NCI-H226 (cell line): ENCODE measurements at places on chromosomes 4 and X.

GRCh38 chr4:118772081-118772766 lies 63.7 kb downstream of the SEC24D start:
- no peak for DNase-seq

DNA sequence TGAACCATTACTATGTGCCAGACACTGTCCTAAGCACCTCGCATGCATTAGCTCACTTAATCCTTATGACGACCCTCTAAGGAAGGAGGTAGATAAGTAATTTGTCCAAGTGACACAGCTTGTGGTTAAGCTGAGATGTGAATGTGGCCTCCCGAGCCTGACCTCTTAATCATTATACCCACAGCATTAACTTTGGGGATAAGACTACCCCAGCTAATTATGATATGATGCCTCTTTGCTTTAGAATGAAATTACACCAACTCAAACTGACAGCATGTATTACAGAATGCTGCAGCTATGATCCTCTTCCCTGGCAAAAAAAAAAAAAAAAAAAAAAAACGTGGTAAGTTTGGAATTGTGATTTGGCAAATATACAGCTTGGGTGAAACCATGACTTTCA lies 53.5 kb downstream of the APBB2 start:
- peak; percentile 61 for DNase-seq

GRCh38 chr4:55157559-55158277 lies 32.3 kb upstream of the KDR start:
- DNase-seq: no peak

GRCh38 chr4:88029556-88029955 lies 22.1 kb downstream of the PKD2 start:
- no peak for DNase-seq

DNA sequence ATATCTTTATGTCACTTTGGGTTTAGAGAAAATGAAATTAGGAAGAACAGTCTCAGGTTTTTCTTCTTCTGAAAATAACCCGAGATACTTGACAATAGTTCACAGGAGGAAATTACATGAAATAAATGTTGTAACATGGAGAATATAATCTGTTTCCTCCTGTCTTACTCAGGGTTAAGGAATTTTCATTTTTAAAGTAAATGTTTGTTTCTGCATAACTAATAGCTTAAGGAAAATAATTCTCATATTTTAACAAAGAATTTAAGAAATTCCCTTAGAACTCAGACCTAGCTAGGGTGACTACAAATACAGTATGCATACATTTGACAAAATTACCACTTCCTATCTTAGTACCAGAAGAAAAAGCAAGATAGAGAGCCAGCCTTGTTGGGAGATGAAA lies 17.2 kb upstream of the SPRY1 start:
- DNase-seq: no peak

DNA sequence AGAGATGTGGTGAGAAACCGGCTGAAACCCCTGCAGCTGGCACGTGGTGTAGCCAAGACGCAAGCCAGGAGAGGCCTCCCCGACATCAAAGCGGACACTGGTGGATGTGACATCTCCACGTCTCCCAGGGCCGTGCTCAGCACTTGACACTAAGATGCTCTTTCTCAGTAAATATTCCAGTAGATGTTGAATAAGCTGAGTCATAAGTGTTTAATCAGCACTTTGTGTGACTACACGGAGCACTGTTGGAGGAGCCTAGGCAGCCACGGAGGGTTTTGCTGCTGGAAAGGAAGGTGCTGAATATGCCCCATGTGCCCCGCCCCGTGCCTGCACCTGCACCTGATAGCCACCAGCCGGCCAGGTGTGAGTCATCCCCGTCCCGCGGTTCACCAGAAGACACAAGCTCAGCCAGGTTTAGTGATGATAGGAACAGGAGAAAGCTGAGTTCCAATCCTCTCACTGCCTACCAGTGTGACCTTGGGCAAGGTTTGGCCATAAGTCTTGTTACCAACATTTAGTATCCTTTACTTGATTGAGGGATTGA lies 29.0 kb upstream of the C4orf50 start:
- DNase-seq: no peak

GRCh38 chr4:94307231-94307871 lies 35.3 kb downstream of the HPGDS start:
- no peak for DNase-seq

DNA sequence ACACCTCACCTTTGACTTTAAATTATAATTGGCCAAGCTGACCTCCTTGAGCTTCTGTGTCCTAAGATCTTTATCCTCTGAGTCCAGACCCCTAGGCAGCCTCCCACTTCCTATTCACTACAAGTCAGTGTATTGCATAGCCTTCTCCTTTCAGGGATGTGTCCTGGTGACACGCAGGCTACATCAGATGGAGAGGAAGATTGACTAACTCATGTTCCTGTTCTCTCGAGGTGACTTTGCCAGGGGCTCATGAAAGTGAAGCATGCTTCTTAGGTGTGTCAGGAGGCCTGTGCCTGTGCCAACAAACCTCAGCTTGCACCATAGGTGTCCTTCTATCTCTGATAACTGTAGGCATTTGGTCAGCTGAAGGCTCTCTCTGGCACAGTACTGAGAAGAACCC lies 195.7 kb upstream of the HS3ST1 start:
- no peak for DNase-seq

GRCh38 chr4:61094854-61095598 lies 105.1 kb upstream of the ADGRL3 start:
- DNase-seq: no peak

GRCh38 chr4:33512397-33512796 lies 2731.9 kb downstream of the ARAP2 start:
- DNase-seq: no peak

DNA sequence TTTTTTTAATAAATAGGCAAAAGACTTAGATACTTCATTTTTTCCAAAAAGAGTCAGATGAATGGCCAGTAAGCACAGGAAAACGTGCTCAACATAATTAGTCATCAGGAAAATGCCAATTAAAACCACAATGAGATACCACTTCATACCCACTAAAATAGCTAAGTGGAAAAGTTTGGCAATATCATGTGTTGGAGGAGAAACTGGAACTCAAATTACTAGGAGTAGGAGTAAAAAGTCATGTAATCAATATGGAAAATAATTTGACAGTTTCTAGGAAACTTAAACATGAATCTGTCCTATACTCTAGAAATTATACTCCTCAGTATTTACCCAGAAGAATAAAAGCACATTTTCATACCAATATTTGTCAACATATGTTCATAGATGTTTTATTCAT lies 449.8 kb downstream of the INPP4B start:
- DNase-seq: no peak

- no peak for DNase-seq
Measured at GRCh38 chr4:182425302-182425701, 182.1 kb downstream of the TENM3 start.

DNA sequence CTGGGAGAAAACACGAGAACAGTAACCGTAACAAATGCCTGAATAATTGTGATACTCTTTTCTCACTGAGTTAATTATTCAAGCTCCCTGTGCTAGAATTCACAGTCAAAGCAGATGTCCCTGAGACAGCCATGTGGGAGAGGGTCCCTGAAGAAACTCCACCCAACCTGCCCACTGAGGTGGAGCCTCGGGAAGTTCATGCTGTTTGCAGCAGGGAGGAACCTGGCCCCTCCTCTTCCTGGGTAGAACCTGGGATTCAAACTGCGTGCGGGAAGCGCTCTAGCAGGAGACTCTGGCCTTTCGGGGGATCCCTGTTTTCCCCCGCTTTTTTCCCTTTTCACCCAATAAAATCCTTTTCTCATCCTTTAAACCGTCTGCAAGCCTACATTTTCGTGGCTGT lies 20.2 kb upstream of the RHOH start:
- no peak for DNase-seq

GRCh38 chrX:22345884-22346283 lies 73.2 kb downstream of the CBLL2 start:
- DNase-seq: peak; percentile 24

DNA sequence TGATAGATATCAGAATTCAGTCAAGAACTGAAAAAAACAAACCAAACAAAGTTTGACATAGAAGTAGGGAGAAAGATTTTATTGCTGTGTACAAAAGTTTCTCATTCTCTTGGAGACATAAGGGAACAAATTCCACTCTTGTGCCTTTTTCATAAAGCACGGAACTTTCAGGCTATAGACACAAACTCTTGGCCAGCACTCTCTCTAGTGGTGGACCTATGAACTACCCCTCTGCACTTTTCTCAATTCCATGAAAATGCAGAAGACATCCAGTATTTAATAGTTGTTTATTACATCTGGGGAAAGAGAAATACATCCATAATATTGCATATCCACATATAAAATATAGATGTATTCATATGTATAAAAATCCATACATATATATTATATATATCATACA lies 291.6 kb upstream of the HS3ST1 start:
- no peak for DNase-seq

DNA sequence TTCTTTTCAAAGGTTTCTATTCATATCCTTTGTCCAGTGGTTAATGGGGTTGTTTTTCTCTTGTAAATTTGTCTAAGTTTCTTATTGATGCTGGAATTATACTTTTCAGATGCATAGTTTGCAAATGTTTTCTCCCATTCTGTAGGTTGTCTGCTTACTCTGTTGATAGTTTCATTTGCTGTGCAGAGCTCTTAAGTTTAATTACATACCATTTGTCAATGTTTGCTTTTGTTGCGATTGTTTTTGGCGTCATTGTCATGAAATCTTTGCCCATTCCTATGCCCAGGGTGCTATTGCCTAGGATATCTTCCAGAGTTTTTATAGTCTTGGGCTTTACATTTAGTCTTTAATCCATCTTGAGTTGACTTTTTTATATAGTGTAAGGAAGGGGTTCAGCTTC lies 21.2 kb upstream of the UGT8 start:
- no peak for DNase-seq

DNA sequence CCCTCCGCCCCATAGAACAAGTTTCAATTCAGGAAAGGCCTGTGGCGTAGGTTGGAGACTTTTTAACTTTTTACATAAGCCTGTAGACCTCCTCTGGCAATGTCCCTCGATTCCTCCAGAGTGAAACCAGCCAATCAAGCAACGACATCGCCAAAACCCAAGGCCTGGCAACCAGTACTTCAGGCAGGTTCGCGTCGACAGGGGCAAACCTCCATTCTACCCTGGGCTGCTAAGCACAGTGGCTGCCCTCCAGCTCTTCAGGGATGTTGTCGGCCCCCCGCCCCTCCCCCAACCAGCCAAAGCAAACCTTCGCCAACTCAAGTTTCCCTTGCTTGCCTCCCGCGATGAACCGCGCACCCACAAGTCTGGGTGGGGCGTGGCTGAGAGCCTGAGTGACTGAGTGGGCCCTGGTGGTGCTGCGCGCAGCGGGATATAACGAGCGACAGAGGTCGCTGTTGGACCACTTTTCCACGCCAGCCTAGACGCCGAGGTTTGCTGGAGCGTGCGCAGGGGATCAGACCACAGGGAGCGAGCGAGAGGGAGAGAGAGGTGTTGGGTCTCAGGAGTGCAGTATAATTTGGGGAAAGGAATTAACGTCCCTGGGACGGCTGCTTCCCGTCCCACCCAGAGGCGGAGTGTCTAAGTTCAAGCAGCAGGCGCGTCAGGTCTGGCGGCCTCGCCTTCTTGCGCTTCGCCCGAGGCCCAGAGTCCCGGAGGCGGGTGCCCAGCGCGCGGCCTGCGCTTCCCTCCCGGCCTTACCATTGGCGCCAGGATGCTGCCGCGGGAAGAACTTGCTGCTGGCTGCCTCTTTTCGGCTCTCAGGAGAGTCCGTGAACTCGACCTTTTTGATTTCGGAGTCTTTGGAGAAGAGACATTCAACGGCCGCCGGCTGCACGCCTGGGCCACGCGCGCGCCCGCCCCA lies 9.0 kb upstream of the PITX2 start:
- DNase-seq: peak; percentile 73

DNA sequence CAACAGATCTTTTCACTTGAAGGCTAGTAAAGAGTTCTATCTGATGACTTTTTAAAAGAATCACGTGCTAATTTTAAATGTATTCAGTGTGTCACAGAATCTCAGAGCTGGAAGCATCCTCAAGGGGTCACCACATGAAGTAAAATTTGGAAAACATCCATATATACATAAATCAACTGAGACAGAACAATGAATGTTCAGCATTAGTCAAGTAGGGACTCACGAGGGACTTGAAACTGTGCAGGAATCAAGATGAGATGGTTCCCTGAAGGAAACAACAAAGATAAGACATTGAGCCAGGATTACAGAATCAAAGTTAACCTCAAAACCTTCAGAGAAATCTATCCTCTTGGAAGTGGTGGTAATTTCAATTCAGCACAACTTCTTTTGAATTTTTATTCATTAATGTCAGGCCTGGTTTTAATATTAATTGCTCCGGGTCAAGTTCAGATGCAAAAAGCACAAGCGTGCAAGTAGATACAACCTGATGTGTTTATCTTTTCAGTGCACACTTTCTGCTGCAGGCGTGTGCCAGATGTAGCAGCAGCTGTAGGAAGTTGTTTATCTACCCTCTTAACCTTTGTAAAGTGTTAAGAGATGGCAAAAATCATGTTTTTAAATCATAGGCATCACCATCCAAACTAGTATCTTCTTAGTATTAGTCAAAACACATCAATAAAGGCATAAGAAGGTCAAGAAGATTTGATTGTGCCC lies 87.7 kb upstream of the SRD5A3 start:
- DNase-seq: no peak
